NCI-H226 (cell line): ENCODE measurements at places on chromosomes 1 and 21.

- DNase-seq = peak; percentile 69
Measured at GRCh38 chr1:231872461-231872910, 245.9 kb downstream of the DISC1 start.

GRCh38 chr1:174114788-174115448 is 44.4 kb upstream of the RABGAP1L start:
- DNase-seq = peak; percentile 54

DNA sequence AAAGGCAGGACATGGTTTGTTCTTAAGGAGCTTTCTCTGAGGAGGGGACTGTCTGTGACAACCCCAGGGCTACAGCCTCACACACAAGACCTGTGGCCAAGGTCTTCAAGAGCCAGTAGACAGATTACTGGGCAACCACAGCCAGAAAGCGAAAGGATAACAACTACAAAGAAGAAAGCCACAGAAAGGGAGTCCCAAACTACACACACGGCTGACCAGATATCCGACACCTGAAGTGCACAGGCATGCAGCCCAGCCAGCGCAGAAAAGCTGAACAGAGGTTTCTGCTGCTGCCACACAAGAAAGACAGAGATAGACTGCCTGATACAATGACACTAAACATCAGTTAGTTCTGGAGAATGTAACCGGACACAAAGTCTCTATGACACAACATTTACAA is 21.4 kb upstream of the NADK start:
- DNase-seq = no peak

DNA sequence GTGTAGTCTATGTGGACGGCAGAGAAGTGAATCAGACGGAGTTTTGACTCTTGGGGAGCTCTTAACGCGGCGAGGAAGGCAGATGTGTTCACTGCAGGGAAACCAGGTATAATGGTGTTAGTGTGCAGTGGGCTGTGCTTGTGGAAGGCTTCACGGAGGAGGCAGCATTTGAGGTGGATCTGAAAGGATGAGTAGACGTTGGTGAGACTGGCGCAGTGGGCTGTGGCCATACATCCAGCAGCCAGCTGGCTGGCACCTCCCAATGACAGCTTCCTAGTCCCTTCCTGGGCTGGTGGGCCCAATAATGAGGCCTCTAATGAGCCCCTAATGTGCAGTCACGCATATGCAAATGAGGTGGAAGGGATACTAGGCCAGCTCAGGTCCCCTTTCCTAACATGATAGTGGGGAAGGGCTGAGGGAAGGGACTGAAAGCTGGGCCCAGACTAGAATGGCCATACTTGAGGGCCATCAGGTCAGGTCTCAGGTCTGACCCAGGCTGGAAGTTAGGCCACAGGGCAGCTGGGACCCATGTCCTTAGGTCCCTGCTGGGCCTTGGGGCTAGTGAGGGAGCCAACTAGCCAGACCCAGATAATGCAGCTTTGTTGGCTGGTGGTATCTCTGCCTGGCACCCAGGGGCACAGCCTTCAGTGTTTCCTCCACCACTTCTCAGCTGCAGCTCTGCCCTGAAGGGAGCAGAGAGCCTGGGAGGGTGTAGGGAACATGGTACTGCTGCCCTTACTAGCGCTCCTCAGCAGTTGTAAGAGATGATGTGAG is 3.8 kb downstream of the MAP7D1 start:
- no peak for DNase-seq

- DNase-seq = no peak
Measured at GRCh38 chr1:230139741-230140140, 72.7 kb downstream of the GALNT2 start.

GRCh38 chr1:85325920-85326319 is 49.5 kb upstream of the BCL10 start:
- peak; percentile 92 for DNase-seq

GRCh38 chr21:46181436-46181835 is 2.8 kb downstream of the SPATC1L start:
- no peak for DNase-seq

DNA sequence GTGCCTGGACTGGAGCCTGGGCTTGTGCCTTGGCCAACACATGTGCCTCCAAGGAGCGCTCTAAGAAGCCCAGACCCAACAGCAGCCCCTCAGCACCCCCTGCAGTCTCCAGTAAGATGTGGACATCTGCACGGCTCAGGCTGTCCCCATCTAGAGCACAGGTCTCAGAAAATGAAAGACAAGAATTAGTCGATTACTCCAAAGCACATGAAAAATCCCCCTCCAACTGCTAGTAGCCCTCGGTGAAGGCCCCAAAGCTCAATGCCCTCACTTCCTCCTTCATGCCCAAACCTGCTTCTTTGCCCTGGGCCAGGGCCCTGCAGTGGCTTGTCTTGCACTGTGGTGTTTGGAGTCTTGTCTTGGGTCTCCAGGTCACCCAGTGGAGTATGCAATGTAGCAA is 21.9 kb upstream of the ERO1B start:
- no peak for DNase-seq

- no peak for DNase-seq
Measured at GRCh38 chr1:27057389-27057788, 44.7 kb upstream of the TENT5B start.

DNA sequence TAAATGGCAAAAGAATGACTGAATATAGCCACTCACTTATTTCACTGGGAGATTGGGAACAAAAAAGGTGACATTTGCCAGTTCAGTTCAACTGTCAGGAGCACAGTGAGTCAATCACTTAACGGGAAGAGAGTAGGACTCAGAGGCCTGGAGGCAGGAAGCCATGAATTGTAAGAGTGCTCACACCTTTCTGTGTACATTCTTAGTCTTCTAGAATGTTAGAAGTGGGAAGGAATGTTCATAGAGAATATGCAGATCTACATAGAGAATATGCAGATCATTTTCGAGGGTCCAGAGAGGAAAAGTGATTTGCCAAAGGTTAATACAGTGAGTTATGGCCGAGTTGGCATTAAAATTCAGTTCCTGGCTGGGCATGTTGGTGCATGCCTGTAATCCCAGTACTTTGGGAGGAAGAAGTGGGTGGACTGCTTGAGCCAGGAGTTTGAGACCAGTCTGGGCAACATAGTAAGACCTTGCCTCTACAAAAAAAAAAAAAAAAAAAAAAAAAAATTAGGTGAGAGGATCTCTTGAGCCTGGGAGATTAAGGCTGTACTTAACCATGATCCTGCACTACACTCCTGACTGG is 8.3 kb downstream of the IL20 start:
- DNase-seq = no peak

DNA sequence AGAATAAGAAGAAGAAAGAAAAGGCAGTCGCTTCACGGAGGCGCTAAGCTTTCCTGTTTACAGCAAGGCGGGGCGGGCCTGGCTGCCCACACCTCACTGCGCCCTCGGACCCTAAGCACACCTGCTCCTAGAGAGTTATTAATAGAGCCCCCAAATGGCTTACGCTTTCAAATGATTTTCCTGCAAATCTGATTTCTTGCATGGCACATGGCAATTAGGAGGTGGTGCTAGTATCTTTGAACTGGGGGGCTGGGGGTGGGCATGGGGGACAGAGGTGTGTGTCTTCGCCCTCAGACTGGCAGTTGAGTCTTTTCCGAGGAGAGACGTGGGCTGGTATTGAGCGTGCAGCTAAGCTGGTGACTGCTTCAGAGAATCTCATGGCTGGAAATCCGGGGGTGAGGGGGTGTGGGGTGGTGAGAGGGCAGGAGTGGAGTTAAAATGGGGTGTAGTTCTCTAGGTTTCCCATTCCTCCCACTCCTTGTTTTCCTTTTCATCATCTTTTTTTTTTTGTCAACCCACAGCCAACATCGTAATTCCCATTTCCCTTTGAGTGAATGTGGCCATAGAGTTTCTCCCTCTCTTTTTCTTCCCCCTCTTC is 1.3 kb downstream of the S1PR1 start:
- DNase-seq = peak; percentile 26

GRCh38 chr1:235954306-235955283 is 87.9 kb upstream of the LYST start:
- no peak for DNase-seq

DNA sequence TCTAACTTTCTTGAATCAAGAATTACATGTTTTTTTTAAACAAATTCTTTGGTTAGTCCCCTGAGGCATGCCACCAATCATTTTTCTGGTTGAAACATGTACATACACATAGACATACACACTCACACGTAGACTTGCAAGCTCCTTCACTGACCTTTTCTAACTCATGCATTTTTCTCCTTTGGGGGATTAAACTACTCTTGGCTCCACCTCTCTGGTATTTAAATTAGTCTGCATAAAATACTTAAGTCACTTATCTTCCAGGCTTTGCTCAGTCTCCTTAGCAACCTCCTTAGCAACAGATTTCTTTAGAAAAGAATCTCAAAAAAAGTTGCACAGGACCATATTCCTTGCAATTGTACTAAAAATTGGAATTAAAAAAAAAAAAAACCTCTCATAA is 440.9 kb upstream of the LRRC7 start:
- no peak for DNase-seq

DNA sequence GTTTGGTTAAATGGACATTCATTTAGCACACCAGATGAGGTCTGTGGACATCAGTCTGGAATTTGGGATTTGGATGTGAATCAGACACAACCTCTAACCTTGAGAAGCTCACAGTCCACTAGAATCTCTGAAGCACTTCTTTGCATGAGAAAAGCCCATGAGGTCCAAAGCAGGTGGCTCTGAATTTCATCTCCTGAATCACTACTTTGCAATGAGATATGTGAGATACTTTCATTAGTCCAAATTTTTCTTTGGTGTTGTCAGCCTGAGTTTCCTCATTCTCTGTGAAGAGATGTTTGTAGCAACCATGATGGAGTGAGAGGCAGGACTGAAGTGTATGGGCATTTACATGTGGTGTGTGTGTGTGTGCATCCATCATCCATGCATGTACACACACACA is 16.5 kb upstream of the LCE2D start:
- DNase-seq = no peak

GRCh38 chr1:231013391-231014015 is 26.6 kb downstream of the FAM89A start:
- no peak for DNase-seq

DNA sequence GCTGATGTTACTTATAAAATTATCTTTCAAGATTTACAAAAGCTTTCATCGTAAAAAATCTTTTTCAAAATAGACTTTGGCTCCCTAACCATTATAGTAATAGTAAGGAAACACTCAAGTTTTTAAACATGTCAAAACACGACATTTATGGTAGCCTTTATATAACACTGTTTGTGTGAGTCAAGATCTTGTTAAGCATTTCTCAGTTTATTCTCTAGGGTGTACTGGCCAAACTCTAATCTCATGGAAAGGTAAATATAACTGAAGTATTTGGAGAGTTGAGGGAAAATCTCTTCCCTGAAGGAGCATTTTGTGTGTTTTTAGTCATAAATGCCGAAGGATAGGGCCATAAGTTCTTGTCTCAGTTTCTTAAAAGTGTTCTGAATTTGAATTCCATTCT is 790.9 kb upstream of the NCAM2 start:
- DNase-seq = no peak

DNA sequence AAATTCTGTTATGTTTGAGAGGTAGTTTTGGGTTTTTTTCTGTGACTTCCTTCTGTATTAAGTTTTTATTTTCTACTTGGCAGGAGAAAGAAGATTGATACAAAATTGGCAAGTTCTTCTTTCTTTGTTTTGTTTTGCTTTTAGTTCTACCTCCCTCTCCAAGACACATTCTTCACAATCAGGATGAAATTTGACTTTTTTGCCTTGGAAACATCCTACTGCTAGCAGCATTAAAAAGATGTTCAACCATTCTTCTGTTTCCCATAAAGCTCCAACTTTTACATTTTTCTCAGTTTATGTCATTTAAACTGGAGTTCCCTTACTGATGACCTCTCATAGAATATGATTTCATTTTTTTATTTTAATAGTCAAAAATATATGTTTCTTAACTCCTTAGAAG is 234.8 kb downstream of the NCAM2 start:
- DNase-seq = no peak

DNA sequence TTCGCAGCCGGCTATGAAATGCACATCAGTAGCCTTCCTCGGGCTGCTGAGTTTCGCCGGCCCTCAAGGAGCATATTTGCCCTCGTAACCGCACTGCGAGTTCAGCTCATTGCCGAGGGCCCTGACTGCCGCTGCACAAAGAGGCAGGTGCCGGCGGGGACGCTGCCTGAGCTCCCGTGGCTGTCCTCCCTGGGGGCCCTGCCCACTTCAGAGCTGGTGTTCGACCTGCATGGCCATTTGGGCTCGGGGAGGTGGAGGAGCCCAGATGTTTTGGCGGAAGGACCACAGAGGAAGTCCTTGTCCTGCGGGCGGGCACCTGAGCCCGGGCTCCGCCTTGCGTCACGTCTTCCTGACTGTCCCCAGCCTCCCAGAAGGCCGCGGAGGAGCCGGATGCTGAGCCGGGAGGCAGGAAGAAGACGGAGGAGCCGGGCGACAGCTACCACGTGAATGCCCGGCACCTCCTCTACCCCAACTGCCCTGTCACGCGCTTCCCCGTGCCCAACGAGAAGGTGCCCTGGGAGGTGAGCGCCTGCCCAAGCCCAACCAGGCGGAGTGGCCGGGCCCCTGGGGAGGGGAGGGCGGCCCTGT is 29.9 kb upstream of the LRRC3 start:
- DNase-seq = no peak

GRCh38 chr1:223413216-223413615 is 20.0 kb downstream of the CCDC185 start:
- no peak for DNase-seq

- DNase-seq = no peak
Measured at GRCh38 chr1:53331446-53332185, 3.7 kb upstream of the LRP8 start.

DNA sequence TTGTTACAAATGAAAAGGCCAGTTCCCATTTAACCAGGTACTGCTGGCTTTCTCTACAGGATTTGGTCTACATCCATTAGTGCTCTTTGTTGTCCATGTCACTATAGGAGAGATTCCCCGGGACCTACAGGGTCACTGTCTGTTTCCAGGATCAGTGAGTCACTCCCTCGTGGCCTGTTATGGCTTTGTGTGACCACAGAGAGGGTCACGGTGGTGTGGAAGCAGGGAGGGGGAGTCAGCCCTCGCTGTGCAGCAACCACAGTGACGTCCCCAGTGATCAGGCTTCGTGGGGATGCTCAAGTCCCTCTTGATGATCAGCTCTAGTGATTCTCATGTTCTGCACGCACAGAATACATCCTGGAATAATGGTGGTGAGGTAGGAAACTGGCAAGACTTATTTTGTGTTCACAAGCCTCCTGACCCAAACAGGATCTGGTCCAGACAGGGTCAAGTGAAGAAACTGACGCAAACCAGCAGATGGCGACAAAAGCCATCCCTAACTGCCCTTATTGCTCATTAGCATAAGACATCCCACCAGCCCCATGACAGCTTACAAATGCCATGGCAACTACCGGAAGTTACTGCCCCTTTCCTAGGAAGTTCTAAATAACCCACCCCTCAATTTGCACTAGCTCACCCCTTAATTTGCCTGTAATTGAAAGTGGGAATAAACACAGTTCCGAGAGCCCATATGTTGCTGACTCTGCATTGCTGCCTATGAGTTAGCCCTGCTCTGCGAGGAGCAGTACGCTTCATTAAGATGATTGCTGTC is 98.5 kb downstream of the DISC1 start:
- peak; percentile 13 for DNase-seq
